Esophagus (tissue), 2 donors: ENCODE measurements at places on chromosomes 11 and 22. TPM values are rescaled to one million over a fixed set of nuclear protein-coding genes. Genes with fewer than 3 reads are reported as not detected.

KLHL35 gene
- polyA plus RNA-seq: 0.39 TPM

CECR2 gene
- polyA plus RNA-seq: 0.09 TPM

SCUBE1 gene
- polyA plus RNA-seq: 2.2 TPM

TIMM10 gene
- polyA plus RNA-seq: 61.6 TPM

OR52E5 gene
- not detected for polyA plus RNA-seq

ROBO3 gene
- 8.6 TPM for polyA plus RNA-seq

HTR3A gene
- polyA plus RNA-seq: 0.13 TPM

C11orf52 gene
- 6.6 TPM for polyA plus RNA-seq

UCP3 gene
- 1.4 TPM for polyA plus RNA-seq

CEND1 gene
- polyA plus RNA-seq: 0.10 TPM

DDI1 gene
- not detected for polyA plus RNA-seq

BEST1 gene
- polyA plus RNA-seq: 3.8 TPM

NFAM1 gene
- 0.24 TPM for polyA plus RNA-seq

ZNF280B gene
- polyA plus RNA-seq: not detected

TPBGL gene
- polyA plus RNA-seq: 0.02 TPM

GLB1L3 gene
- polyA plus RNA-seq: 0.08 TPM

MAP6 gene
- 0.71 TPM for polyA plus RNA-seq

CLMP gene
- 4.2 TPM for polyA plus RNA-seq

PKP3 gene
- polyA plus RNA-seq: 332 TPM

C2CD2L gene
- 13.1 TPM for polyA plus RNA-seq

ADAMTS15 gene
- 0.61 TPM for polyA plus RNA-seq

CRYBA4 gene
- not detected for polyA plus RNA-seq

PDE2A gene
- polyA plus RNA-seq: 7.6 TPM

LDHAL6A gene
- not detected for polyA plus RNA-seq

MS4A2 gene
- polyA plus RNA-seq: 0.42 TPM

IL18BP gene
- 2.9 TPM for polyA plus RNA-seq

GAB4 gene
- polyA plus RNA-seq: not detected

SCGB1C1 gene
- not detected for polyA plus RNA-seq

TESMIN gene
- 3.0 TPM for polyA plus RNA-seq

OVCH2 gene
- polyA plus RNA-seq: 0.06 TPM

SCGB1D1 gene
- not detected for polyA plus RNA-seq

MRGPRX4 gene
- not detected for polyA plus RNA-seq

CARNS1 gene
- 0.21 TPM for polyA plus RNA-seq

IRAG1 gene
- polyA plus RNA-seq: 8.6 TPM

NKAPD1 gene
- polyA plus RNA-seq: 9.0 TPM

TYMP gene
- polyA plus RNA-seq: 48.0 TPM

GNAZ gene
- polyA plus RNA-seq: 0.83 TPM

CAPN5 gene
- 26.6 TPM for polyA plus RNA-seq

RTCB gene
- polyA plus RNA-seq: 12.8 TPM

HEPHL1 gene
- polyA plus RNA-seq: 5.9 TPM

TM7SF2 gene
- 48.3 TPM for polyA plus RNA-seq

TMPRSS13 gene
- 13.5 TPM for polyA plus RNA-seq

C11orf86 gene
- polyA plus RNA-seq: not detected

EMID1 gene
- 0.54 TPM for polyA plus RNA-seq

ZP1 gene
- polyA plus RNA-seq: 0.08 TPM

SYT12 gene
- polyA plus RNA-seq: 0.53 TPM

OR51E1 gene
- 0.04 TPM for polyA plus RNA-seq

ACRV1 gene
- polyA plus RNA-seq: not detected

PDE3B gene
- polyA plus RNA-seq: 0.98 TPM

SYCE3 gene
- not detected for polyA plus RNA-seq

GAL3ST1 gene
- polyA plus RNA-seq: 0.15 TPM
